IMR-90 (cell line): ENCODE measurements at places on chromosomes 4 and X.

DNA sequence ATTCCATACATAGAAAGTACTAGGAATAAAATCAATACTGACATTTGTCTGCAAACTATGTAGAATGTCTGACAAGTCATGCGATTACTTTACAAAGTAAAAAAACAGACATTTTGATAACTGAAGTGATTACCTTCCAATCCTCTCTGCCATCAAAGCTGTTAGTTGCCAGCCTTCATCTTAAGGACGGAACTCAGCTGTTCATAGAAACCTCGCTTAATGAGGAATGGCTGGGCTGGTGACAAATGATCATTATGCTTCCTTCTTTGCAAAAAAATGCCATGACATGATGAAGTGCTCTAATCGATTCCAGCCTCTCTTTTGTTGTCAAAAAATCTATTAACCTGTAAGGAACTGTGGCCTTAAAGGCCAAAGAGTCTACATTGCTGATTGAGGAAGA lies 1214.9 kb upstream of the IGFBP7 start:
- DNase-seq: no peak

GRCh38 chrX:106997611-106998010 lies 2.4 kb downstream of the MORC4 start:
- no peak for DNase-seq

DNA sequence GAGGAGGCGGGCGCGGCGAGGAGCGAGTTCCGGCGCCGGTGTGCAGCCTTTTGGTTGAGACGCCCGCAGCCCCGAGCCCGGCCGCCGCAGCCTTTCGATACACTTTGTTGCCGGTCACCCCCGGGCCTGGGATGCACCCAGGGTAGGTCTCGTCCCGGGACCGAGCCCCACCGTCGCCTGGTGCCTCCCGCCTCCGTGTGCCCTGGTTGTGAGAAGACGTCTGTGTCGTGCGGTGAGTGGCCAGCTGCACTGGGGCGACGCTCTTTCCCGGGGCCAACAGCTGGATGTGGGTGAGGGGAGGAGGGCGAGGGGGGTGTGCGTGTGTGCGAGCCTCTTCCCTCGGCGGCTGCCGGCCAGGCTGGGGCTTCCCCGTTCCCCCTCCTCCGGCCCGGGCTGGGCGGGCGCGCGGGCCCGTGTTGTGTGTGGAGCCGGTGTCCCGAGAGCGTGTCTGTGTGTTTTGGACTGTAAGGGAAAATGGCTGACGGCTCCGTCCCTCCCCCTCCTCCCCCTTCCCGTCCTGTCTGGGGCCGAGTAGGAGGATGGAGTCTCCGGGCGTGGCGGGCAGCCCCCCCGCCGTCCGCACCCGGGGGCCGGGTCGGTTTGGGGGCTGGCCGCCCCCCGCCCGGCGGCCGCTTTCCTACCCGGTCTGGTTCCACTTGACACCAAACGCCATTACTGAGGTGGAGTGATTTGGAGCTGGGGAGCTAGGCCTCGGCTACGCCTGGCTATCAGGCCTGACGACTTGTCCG lies 807 bp downstream of the USP9X start:
- peak; percentile 42 for DNase-seq

GRCh38 chrX:8848441-8848840 lies 47.3 kb upstream of the FAM9A start:
- no peak for DNase-seq

- no peak for DNase-seq
Observed at GRCh38 chrX:129823522-129823921, 20.2 kb downstream of the ZDHHC9 start.

DNA sequence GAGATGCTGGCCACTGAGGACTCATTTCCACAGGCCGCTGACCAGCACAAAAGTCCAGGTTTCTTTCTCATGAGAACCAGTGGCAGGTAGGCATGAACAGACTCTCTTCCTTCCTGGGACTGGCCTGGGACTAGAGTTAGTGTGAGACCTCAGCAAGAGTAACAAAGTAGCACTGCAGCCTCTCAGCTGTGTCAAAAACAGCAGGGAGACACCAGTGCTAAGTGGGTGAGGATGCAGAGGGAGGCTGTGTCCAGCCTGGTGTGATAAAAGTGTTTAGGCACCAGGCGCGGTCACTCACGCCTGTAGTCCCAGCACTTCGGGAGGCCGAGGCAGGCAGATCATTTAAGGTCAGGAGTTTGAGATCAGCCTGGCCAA lies 42.9 kb downstream of the TRIM2 start:
- no peak for DNase-seq

DNA sequence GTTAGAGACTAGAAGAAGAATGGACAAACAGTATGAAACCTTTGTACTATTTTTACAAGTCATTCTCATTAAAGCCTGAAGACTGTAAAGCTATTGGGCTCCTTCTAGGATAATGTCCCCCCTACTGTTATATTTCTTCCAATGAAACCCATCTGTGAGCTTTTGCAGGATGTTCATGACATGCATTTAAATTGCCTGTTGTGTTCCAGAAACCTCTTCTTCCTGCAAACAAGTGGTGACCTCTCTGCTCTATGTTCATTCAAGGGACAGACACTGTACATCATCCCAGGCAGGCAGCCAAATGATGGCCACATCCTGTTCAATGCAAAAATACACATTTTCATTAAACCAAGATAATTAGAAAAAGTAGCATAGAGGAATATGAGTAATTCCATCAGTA lies 128.0 kb downstream of the C4orf33 start:
- DNase-seq: no peak

DNA sequence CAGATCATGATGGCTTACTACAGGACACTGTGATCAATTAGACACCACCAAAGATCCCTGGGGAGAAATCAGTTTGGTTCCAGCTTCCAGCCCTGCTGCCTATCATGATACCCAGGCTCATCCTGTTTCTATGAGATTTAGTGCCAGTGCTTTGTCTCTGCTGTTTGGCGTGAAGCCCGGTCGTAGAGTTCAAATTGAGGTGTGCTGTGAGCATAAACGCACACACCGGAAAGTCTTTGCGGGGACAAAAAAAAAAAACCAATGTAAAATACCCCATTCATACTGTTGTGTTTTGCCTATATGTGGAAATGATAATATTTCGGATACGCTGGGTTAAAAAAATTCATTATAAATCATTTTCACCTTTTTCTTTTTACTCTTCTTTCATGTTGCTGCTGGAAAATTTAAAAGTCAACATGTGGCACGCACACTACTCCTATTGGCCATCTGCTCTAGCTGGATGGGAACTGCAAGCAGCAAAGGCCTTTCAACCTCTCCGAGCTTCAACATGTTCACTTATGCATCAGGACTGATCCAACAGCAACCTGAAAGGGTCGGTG lies 607 bp upstream of the DKC1 start:
- no peak for DNase-seq

DNA sequence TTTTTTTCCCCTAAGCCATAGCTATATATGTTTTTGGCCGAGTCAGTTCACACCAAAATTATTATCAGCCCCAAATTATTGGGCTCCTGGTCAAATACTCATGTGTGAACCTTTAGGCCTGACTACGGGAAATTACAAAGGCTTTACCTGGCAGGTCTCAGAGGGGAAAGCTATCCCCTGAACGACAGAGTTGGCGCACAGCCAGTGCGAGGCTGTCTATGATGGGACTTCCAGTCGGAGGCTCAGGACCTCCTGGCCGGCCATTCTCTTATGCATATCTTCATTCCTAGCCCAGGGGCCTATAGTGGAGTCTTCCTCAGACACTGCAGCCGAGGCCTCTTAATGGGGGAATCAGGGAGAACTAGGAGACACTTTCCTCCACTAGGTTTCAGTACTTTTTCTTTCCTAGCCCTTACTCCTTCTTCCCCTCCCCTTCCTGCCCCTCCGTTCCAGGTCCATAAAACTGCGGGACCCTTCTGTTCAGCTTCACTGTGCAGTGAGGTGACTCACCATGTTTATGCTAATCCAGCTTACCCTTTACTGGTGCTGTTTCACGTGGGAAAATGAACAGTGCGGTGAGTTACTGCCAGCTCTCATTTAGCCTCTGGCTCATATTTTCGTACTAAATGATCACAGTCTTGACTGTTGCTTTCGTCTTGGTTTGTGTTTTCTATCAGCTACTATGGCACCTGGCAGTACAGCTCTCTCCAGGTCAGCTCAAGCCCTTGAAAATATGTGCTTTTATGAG lies 533.9 kb downstream of the FSTL5 start:
- no peak for DNase-seq

DNA sequence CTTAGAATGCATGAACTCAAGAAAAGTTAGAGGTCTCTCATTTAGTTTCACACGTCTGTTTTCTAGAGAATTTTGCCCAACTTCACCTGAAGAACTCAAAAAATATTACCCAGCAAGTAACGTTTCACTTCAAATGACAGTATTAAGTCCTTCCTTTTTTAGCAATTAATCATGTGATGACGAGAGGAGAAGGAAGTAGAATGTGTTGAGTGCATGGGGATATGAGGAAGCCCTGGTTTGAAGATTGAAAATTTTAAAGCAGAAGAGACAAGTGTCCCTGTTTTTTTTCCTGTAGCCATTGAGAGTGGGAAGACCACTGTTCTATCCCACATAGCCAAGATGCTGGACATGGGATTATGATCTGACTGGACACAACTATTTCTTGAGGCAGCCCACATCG lies 406.3 kb upstream of the CPEB2 start:
- DNase-seq: no peak

DNA sequence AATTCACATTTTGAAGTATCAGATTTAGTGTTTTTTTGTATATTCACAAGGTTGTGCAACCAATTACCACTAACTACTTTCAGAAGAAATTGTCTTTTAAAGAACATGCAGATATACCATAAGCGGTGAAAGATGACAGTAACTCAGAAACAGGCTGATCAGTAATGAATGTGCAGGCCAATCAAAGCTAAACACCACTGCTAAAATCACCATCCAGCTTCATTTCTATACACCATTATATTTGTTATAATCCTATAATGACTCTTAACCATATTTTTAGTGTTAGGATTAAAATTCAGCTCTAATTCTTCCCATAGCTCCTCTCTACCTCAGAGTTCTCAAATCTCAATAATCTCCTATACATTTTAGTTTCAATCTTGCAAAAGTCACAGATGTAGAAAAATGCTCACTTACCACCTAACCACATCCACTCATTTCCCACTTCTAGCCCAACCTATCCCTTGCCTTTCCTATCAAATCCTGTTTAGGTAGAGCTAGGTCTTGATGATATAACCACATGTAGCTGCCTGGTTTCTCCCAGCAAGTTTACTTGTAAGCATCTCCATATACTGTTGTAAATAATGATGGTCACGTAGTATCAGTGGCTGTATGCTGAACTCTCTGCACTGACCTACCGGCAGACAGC lies 16.6 kb downstream of the COQ2 start:
- DNase-seq: no peak

DNA sequence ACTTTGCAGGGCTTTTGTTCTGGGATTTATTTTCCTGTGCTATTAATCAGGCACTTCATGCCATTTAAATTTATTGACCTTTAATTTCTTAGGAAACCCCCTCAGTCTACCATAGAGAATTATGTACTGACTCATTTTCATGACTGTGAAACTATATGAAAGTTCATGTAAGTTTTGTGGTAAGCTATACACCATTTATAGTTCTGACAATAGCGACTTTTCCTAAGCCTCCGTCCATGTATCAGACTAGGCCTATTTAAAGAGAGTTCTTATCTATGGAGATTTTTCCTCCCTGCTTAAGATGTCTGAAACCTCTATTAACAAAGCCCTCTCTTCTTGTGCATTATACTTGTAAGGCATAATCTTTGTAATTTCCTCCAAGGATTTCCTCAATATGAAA lies 111.6 kb downstream of the AFF2 start:
- no peak for DNase-seq

DNA sequence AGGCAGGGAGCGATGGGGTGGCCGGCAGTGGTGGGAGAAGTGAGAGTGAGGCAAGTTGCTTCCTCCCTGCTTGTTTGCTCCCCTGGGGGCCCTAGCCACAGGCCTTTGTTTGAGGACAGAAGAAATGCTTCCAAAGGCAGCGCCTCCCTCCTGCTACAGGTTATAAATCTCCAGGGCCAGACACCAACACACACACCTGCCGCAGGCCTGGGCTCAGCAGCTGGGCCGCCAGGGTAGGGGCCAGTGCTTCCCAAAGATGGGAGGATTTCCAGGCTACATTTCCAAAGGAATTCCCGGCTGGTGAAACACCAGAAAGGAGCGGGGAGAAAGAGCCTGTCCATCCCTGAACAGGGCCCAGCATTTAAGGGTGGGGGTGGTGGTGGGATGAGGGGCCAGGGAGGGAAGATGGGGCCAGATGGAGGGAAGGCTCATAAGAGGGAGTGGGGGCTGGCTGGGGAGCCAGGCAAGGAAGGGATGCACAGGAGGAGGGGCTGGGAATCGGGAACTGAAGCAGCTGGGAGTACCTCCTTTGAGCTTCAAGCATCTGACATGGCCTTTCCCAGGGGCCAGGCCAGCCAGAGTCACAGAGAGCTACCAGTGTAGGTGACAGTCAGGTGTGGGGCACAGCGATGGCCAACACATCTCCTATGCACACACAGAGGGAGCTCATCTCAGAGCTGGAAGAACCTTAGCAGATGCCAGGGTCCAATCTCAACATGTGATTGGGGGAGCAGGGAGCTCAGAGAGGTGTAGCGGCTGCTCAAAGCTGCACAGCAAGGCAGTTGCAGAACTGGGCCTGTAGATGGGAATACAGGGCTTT lies 143.9 kb downstream of the PJA1 start:
- DNase-seq: no peak
